ENCODE measurements at places on chromosomes 3 and 15. TPM values are rescaled to one million over a fixed set of nuclear protein-coding genes. Genes with fewer than 3 reads are reported as not detected.

GRK7 gene
- total RNA-seq, result 0.02 TPM

VEPH1 gene
- 0.53 TPM for total RNA-seq

SLC12A1 gene
- total RNA-seq, result not detected

TMEM108 gene
- not detected for total RNA-seq

SENP8 gene
- total RNA-seq, result 2.3 TPM
